ENCODE measurements at places on chromosomes 6 and 20. TPM values are rescaled to one million over a fixed set of nuclear protein-coding genes. Genes with fewer than 3 reads are reported as not detected.

SUMO4 gene
- total RNA-seq = 3.5 TPM

PI16 gene
- total RNA-seq = under 0.01 TPM

FOXA2 gene
- total RNA-seq = not detected

PTGIS gene
- 42.8 TPM for total RNA-seq

PRRC2A gene
- total RNA-seq = 57.4 TPM

ZBTB12 gene
- total RNA-seq = 1.9 TPM

HTR1E gene
- total RNA-seq = not detected

ADISSP gene
- total RNA-seq = 16.2 TPM

PPIL4 gene
- 50.8 TPM for total RNA-seq

BACH2 gene
- total RNA-seq = 1.3 TPM

GHRH gene
- not detected for total RNA-seq

RGS17 gene
- 1.1 TPM for total RNA-seq

GUCA1A gene
- total RNA-seq = not detected

OPN5 gene
- total RNA-seq = not detected

KIAA0408 gene
- 2.0 TPM for total RNA-seq

KIF13A gene
- 108 TPM for total RNA-seq

SLC17A1 gene
- total RNA-seq = not detected

IRAK1BP1 gene
- 9.9 TPM for total RNA-seq

PPP1R3G gene
- 2.1 TPM for total RNA-seq

CST7 gene
- total RNA-seq = not detected

RSPO4 gene
- total RNA-seq = not detected

SIRPD gene
- total RNA-seq = not detected

MDC1 gene
- 8.4 TPM for total RNA-seq

CLIC1 gene
- total RNA-seq = 600 TPM

PTPRT gene
- total RNA-seq = not detected

BPIFB3 gene
- total RNA-seq = not detected

CD24 gene
- total RNA-seq = 4.2 TPM

PRRT1 gene
- 0.54 TPM for total RNA-seq

MATN4 gene
- not detected for total RNA-seq

OR2H2 gene
- total RNA-seq = not detected

ADGB gene
- not detected for total RNA-seq

DNMT3B gene
- total RNA-seq = 2.0 TPM

GLP1R gene
- not detected for total RNA-seq

KCNK5 gene
- total RNA-seq = 0.76 TPM

KCNQ2 gene
- total RNA-seq = not detected

MEP1A gene
- not detected for total RNA-seq

AURKA gene
- 26.7 TPM for total RNA-seq

ZSCAN12 gene
- total RNA-seq = 8.2 TPM

TP53TG5 gene
- total RNA-seq = not detected

FRMD1 gene
- not detected for total RNA-seq

PRIM2 gene
- total RNA-seq = 219 TPM

KIF25 gene
- total RNA-seq = not detected

Measured in articular chondrocyte of knee joint (primary cell).